ENCODE measurements at places on chromosomes 4 and X.

DNA sequence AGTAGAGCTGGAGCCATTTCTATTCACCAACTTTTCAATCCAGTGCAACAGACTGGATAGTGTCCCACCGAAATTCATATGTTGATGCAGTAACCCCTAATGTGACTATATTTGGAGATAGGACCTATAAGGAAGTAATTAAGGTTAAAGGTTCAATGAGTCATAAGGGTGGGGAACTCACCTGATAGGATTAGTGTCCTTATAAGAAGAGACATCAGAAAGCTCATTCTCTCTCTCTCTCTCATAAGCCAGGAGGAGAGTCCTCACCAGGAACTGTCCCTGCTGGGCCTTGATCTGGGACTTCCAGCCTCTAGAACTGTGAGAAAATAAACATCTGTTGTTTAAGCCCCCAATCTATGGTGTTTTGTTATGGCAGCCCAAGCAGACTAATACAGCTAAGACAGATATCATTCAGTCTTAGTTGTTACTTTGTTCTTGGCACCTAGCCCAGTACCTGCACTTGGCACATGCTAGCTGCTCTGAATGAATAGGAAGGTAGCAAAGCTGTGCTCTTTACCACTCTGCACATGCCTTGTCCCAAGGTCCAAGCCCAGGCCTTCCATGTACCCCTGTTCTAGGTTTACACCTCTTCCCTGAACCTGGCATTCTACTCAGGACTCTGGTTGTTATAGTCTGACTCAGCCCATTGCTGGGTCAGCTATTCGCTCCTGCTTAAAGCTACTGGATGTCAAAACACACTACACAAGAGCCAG, 19.2 kb upstream of the BRS3 start:
- DNase-seq, result no peak

- DNase-seq, result no peak
Observed at GRCh38 chr4:60923075-60923474, 277.1 kb upstream of the ADGRL3 start.

DNA sequence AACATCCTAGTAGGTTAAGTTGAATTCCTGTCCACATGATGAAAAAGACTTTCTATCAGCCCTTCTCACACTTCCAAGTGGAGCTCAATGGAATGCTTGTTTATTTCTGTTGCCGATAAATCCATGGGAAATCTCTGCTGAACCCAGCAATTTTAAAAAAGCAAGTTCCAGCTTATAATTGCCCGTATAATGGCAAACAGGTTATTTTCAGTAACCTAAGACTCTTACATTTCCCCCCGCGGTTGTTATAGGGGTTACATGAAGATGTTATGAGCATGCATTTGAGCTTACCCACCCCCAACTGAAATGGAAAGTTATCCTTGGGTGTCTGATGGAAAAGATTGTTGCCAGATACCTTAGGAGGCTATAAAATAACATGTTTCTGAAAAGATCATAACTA, 136.2 kb downstream of the PALLD start:
- DNase-seq, result no peak

DNA sequence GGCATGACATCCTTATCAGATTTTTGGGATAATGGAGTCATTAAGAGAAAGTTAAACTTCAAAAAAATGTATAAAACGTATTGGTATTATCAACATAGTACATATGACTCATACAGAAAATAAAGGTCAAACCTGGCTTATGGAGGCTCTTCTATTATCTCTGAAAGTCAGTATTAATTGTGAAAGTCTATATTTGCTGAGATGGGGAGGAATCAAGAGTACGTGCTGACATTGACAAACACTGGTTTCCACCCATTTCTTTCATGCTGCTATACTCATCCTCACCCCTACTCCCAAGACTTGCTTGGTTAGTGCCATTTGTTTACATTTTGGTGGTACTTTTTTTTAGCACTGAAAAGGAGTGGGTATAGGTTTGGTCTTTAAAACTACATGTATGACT, 30.8 kb upstream of the PLA2G12A start:
- DNase-seq, result no peak

DNA sequence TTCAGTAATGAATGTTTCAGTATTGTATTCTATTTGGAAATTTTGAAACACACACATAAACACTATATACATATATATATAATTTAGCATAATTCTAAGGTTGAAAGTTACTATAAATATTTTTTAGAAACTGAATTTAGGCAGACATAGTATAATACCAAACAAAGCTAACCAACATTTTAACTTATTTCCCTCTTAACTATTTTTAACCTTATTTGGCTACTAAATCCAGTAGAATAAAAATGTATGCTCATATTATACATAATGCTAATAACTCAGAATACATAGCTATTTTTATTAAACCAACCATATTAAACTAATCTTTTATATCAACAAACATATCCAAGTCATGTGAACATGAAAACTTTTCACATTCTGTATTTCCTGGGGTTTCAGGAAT, 563.6 kb downstream of the ADGRL3 start:
- no peak for DNase-seq

DNA sequence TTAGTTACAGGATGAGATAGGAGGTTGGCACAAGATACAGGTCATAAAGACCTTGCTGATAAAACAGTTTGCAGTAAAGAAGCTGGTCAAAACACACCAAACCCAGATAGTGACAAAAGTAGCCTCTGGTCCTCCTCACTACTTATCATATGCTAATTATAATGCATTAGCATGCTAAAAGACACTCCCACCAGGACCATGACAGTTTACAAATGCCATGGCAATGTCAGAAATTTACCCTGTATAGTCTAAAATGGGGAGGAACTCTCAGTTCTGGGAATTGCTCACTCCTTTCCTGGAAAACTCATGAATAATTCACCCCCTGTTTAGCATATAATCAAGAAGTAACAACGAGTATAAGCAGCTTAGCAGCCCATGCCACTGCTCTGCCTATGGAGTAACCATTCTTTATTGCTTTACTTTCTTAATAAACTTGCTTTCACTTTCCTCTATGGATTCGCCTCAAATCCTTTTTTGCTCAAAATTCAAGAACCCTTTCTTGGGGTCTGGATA, 1254.4 kb downstream of the PCDH7 start:
- DNase-seq, result no peak

DNA sequence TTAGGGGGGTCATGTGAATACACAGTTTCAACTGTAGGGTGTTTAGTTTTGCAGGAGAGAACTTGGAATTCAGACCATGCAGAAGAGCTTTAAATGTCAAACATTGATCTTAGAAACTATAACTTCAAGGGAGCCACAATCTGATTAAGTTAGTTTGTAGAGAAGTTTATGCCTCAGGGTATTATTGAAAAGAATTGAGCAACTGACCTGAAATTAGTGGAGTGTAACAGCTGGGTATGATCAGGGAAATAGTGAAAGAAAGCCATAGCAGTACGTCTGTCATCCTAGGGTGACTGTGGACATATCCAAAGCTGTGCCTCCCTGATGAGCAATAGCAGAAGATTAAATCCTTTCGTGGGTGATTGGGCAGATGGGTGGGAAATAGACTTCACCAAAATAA, 63.8 kb downstream of the FAM47B start:
- no peak for DNase-seq

DNA sequence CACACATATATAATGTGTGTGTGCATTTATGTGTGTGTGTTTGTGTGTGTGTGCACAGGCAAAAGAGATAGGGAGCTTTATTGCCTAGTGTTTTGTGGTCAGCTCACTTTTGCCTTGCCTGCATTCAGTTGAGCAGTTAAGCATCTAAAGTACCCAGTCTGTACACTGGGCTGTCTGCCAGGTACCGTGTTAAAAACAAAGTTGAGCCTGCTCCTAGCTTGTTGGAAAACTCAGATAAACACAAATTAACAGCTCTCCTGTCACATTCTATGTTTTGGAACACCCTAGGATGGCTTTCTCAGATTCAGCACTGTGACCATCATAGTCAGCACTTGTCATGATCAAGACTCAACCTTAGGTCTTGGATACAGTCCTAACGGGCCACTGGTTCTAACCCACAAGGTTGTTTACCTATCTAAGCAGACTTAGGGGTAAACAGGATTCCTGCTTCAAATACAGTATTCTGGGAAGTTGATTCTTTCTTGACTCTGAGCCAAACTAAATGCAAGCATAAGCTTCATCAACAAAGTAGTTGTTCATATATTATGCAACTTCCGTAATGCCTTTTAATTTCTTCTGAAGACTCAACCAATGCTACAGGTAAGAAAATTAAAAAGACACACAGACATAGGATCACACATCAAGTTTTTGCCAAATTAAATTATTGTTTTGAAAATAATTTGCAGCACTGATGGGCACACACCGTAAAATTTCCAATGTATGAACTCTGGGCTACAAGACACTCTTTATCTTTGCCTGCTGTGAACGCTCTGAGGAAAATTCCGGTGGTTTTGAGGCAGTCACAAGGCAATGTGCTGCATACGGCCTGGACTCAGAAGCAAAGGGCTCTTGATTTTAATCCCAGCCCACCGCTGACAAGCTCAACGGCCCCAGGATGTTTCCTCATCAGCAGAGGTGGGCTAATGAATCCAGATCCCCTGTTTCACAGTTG, 11.3 kb upstream of the CD99 start:
- no peak for DNase-seq

GRCh38 chrX:105228602-105229001, 8.1 kb upstream of the TEX13A start:
- no peak for DNase-seq

Measured in vagina (tissue), 2 donors.